ENCODE measurements at places on chromosomes 2 and 18.

- DNase-seq = no peak
These were observed 39.8 kb downstream of the TTR start for GRCh38 chr18:31631526-31631925.

DNA sequence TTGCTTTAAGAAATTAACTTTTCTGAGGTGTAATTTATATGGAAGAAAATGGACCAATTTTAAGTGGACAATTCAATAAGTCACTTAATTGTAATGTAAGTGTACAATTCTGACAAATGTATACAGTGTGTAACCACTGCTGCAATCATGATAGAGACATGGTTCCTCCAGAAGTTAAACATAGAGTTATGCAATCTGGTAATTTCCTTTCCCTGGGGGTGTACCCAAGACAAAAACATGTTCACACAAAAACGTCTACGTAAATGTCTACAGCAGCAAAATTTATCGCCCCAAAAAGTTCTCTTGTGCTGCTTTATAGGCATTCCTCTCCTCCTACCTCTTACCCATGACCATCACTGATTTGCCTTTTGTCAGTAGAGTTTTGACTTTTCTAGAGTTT is 141.5 kb downstream of the AQP4 start:
- DNase-seq = no peak

DNA sequence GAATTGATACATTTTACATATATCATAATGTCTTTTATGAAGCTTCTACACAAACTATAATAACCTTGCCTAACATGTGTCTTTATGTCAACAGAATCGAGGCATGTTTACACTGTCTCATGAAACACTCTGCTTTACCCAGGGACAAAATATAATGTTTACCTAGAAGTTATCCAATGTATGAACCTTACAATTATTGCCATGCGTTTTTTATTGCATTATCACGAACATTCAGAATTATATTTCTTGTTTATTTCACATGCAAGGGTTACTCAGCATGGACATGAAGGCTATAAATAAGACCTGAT is 19.8 kb downstream of the LONRF2 start:
- DNase-seq = no peak

- DNase-seq = no peak
These were observed 445.1 kb upstream of the SPRED2 start for GRCh38 chr2:65877331-65878010.

DNA sequence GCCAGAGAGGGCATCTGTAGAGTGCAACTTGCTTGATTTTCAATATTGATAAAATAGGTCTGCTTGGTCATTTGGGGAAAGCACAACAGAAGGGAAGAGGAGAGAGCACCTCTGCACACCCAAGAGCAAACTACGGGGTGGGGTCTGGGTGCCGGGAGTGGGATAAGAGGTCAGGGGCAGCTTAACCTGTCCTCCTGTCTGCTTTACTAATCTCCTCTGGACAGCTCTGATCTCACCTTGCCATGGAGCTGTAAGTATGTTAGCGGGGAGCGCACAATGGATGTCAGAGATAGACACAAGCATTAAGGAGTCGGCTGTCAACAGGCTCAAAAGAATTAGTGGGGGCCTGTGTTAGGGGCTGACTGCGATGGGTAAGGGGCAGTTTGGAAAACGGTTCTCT is 328.7 kb downstream of the CYRIA start:
- no peak for DNase-seq

DNA sequence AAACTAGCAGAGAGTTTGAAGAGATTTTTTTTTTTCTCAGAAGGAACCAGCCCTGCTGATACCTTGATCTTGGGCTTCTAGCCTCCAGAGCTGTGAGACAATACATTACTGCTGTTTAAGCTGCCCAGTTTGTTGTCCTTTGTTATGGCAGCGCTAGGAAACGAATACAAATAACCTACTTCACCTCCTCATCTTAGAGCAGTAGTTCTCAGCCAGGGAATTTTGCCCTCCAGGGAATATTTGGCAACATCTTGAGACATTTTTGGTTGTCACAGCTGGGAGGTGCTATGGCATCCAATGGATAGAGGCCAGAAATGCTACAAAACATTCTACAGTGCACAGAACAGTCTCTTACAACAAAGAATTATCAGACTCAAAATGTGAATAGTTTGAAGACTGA is 43.9 kb upstream of the BCL11A start:
- DNase-seq = no peak

DNA sequence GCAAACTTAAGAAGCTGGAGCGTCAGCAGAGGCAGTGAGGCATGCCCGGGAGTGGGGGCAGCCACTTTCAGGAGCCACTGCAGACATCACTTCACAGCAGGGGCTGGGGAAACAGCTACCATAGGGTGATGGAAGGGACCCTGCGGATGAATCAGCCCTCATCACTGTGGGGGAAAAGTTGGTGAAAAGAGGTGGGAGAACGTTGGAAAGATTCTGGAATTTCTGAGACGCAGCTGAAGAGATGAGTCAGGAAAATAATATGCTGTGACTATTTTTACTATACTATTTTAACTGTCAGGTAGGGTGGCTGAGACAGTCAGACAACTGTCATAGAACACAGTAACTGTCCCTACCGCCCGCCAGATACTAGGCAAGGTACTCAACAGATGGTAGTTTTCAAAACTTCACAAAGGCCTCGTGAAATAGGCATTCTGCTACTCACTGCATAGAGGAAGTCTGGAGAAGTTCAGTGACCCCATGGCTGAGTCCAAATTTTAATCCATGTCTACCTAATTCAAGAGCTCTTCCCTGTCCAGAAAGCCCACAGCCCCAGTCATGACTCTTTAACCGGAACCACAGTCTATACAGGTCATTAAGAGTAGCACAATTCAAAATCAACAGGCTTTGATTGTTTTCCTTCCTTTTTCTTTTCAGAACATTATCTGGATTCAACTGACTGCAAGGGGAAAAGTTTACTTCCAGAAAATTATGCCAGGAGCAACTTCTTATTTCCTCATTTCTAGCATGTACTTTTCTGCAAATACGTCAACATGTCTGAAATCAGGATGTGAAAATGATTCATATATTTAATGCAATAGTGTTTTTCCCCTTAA is 39.3 kb upstream of the EPB41L3 start:
- no peak for DNase-seq

DNA sequence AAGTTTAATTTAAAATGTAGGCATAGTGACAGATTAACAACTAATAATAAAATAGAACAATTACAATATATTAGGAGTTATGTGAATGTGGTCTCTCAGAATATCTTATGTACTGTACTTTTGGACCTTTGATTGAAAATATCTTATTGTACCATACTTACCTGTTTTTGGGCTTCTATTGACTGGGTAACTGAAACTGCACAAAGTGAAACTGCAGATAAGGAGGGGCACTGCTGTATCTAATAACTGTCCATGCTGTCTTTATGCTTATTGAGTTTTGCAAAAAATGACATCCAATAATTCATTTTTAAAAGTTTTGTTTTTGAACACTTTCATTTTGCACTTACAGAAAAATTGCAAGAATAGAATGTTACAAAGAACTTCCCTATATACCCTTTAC is 19.9 kb downstream of the BIRC6 start:
- DNase-seq = no peak

DNA sequence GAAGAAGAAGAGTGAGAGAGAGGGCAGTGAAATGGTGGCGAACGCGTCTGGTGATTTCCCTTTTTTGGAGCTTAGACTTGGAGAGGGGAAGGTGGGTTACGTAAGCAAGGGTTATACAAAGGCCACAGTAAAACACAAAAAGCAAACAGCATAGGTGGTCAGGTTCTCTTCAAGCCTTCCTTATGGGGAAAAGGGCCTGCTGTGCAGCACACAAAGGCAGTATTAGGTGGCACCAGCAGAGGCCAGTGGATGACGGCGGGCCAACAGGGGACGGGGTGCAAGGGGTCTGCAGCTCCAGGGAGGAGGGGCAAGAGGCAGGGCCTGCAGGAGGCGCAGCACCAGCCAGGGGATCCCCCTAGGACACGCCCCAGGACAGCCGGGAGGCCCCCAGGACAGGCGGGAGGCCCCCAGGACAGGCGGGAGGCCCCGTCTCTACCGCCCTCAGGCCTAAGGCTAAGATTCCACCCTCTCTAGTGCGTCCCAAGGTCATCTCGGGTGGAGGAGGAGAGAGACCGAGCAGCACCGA is 32.6 kb upstream of the NPC1 start:
- DNase-seq = no peak

DNA sequence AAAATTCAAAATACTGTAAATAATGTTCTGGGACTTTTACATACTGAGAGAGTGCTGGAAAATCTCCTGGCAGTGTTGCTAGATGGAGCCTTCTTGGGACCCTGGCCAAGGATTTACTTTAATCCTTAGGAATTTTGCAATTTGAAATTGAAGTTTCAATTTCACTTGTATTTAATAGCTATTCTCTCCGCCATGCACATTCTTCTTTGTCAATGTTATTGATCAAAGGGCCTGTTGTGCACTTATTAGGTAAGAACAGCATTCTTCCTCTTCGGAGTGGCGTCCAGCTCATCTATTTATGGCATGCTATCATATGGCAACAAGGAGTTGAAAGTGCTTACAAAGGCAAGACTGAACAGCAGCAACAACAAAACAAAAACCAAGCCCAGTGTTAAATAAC is 40.1 kb upstream of the SOS1 start:
- DNase-seq = no peak

- no peak for DNase-seq
These were observed 113.6 kb upstream of the FAM98A start for GRCh38 chr2:33712674-33713073.

DNA sequence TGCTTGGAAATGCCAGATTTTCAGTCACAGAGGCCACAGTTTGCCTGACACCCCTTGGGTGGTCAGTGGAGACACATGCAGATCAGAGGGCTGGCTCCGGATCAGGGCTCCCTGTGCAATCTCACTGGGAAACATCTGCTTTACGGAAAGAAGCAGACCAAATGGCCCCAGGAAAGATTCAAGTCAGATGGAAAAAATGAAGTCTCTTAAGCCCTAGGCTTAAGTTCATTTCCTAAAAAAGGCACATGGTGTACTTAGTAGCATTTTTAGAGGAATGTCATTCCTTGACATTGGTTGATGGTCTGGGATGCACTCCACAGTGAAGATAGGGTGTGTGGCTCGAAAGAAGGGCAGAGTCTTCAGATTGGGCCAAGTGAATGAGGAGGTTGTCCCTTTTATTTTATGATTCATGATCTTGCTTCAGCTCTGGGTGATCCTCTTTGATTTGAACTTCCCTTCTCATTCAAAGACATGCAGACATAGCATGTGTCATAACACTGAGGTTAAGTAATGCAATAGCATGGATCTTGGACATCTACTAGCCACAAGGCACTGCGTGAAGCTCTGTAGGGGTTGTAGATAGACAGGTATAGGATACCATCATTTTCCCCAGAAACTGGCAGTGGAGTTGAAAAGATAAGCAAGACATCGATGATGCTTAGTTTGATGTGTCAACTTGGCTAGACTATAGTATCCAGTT is 56.5 kb downstream of the KCNE4 start:
- DNase-seq = no peak

DNA sequence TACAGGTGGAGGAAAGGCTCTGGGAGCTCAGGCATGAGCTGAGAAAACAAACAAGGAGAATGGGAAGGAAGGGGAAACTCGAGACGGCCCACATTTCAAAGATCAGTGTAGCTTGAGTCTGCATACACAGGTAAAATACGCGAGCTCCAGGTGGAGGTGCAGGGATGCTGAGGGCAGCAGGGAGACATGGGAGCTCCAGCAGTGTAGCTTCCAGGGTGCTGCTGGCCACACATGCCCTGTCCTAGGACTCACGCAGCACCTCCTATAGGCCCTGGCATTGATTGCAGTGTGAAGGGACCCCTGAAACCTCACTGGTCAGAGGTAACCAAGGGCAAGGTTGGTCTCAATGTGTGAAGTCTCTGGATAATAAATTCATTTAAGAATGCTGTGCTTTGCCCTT is 362.8 kb upstream of the HS6ST1 start:
- DNase-seq = no peak

DNA sequence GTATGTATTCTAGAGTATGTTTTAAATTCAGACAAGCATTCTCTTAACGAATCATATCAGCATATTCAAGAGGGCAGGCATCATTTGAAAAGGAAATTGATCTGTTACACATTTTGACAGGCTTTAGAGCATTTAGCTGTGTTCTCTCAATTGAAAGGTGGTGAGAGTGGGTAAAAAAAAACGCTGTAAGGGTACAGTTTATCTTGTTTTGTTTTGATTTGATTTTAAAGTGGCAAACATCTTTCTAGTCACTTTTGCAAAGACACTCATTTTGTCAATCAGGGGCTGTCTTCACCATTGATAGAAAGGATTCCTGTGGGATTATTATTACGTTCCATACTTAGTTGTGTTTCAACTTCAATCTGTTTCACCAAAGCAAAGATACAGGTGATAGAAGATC is 2.2 kb downstream of the CDH19 start:
- DNase-seq = no peak

DNA sequence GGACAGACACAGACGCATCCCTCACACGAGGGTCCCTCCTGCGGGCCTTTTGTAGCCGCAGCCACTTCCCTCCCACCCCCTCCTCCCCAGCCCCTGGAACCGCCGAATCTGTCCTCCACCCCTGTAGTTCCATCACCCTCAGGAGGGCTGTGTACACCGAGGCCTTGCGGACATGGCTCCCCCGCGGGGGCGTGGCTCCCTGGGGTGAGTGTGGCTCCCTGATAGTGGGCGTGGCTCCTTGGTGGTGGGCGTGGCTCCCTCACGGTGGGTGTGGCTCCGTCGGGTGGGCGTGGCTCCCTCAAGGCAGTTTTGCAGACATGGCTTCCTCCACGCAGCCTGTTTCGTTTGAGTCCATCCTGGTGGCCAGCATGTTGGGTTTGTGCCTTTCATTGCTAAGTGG is 420.7 kb upstream of the SALL3 start:
- DNase-seq = no peak

- no peak for DNase-seq
These were observed 19.4 kb downstream of the TOGARAM2 start for GRCh38 chr2:29000481-29000880.

DNA sequence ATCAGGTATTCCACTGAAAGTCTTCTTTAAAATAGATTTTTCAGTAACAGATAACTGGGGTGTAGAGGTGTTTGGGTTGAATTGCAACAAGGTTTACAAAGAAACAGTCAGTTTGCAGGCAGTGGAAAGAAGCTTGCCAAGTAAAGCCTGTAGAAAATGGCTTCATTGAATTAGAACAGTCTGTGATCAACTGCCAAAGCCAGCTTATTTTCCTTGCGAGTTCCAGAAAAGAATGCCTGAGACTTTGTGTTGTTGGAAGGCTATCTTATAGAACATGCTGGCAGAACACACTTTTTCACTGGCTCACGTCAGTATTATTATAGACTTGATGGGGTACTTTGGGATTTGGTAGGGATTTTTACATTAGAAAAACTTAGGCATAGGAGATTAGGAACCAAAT is 601.0 kb downstream of the XIRP2 start:
- DNase-seq = no peak

GRCh38 chr2:7609556-7609955 is 692.3 kb downstream of the RNF144A start:
- no peak for DNase-seq

GRCh38 chr2:164903951-164904350 is 51.4 kb downstream of the SLC38A11 start:
- DNase-seq = no peak

- no peak for DNase-seq
These were observed 2.7 kb downstream of the TNP1 start for GRCh38 chr2:216857131-216857550.

GRCh38 chr2:134690629-134691215 is 28.1 kb downstream of the TMEM163 start:
- DNase-seq = no peak

GRCh38 chr2:210199186-210199765 is 26.0 kb downstream of the ACADL start:
- no peak for DNase-seq

- DNase-seq = no peak
These were observed 59.7 kb downstream of the NPPC start for GRCh38 chr2:231866450-231866849.

Measured in activated T-helper 9 cell treated with anti-CD3 and anti-CD28 coated beads, Interleukin-2, amount 50 U/mL, for 16 hours (primary cell).